Germinal center (tissue), 1 donor: ENCODE measurements at places on chromosomes 1 and 21.

DNA sequence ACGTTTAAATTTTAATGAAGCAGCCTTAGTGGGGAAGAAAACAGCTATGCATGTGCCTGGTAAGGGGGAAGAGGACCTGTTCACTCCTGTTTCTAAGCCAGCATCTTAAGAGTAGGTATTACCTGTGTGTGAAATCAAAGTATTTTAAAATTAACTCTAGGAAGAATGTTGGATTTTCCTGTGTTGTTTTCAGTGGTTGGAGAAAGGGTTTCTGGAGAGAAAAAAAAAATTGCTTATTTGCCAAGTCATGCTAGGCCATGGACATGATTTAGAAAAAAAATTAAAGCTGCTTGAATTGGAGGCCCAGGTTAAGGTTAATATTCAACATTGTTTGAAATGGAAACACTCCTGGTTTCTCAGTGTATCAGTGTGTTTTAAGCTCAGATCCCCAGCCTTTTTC, 42.9 kb upstream of the DNAJC6 start:
- DNase-seq: no peak

GRCh38 chr1:96820671-96821070, 99.1 kb downstream of the PTBP2 start:
- DNase-seq: no peak

DNA sequence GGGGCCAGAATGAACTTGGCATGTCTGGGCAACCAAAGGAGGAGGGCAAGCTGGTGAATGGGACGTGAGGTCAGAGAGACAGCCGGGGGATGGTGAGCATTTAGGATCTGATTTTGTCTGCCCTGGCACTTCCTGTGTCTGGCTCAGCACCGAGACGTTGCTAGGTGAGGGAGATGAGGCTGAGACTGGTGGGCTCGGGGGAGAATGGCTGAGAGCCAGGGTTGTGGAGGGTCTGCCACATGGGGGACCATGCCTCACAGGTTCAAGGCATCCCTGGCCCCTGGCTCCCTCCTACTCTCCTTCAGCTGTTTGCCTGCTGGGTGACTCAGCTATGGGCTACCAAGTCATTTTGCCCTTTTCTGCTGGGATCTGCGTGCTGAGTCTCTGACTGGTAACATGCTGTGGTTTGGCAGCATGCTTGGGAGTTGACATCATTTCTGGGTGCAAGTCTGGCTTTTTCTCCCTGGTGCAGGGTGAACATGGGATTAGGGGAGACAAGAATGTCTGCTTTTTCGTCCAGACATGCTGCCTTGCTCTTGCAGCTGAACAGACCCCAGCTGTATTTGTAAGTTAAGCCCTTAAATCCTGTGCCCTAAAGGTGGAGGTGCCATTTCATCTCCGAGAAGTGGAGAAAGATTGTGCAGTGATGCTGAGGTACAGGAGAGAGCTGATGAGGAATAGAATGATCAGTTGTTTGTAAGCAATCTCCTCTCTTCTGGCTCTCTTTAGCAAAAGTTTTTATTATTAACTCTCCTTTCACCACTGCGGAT, 17.6 kb downstream of the GALNT2 start:
- DNase-seq: no peak

- DNase-seq: no peak
These were observed 2.6 kb downstream of the LRRC7 start for GRCh38 chr1:69570356-69570755.

- no peak for DNase-seq
These were observed 42.9 kb downstream of the UMODL1 start for GRCh38 chr21:42113926-42114409.

DNA sequence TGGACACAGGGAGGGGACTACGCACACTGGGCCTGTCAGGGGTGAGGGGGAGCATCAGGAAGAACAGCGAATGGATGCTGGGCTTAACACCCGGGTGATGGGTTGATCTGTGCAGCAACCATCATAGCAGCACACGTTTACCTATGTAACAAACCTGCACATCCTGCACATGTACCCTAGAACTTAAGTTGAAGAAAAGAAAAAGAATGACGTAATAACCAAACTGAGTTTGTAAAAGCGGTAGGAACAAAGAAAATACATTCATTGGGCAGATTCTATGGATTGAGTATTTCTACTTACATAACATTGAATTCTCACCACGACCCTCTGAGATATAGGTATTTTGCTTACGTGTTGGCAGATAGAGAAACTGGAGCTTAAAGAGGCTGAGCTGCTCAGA, 468.4 kb downstream of the TTLL7 start:
- DNase-seq: no peak

DNA sequence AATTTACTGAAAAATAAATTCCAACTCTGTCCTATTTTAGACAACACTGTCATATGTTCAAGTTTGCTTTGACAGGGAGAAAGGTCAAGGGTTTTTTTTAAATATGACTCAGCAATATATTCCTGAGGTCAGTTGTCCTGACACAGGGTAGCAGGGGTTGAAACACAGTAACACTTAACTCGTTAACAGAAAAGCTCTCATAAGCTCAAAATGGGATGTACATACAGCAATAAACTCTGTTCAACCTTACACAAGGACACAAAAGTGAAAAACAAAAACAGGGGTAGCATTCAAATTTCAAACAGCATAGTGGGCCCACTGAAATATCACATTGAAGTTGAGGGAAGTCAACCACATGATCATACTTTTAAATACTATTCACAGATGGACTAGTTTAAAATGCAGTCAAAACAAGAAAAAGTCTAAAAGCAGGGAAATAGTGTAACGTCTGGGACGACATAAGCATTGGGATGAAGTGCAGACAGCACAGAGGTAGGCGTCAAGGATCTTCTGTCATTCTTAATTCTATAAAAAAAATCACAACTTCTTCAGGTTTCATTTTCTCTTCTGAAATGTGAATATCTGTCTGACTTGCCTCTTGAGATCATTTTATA, 89.9 kb downstream of the SLC44A5 start:
- DNase-seq: no peak

- no peak for DNase-seq
These were observed 36.1 kb upstream of the PDE4B start for GRCh38 chr1:65756616-65757015.

DNA sequence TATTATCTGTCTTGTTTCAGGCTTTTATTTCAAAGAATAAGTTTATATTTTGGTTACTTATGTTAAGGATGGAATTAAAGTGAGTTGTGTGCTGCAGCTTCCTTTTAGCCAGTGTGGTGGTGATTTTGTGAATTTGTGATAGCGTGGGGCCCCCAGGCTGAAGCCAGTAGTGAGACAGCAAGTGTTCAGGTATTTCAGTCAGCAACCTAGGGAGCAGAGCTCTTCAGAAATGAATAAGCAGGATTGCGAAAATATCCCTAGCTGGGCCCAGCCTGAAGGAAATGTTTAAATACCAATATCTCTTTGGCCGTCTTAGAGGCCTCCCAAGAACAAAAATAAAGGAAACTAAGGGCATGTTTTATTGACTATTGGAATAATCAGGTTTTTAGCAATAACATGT, 150.8 kb upstream of the C1orf105 start:
- no peak for DNase-seq

GRCh38 chr21:37341254-37341960, 25.2 kb upstream of the DYRK1A start:
- no peak for DNase-seq

GRCh38 chr1:202154766-202155477, 5.5 kb downstream of the PTPN7 start:
- DNase-seq: peak; percentile 47

- DNase-seq: no peak
These were observed 14.2 kb upstream of the AMIGO1 start for GRCh38 chr1:109523706-109524105.

GRCh38 chr1:86502721-86503405, 34.1 kb downstream of the CLCA1 start:
- no peak for DNase-seq
